ENCODE measurements at places on chromosomes 6 and 20.

DNA sequence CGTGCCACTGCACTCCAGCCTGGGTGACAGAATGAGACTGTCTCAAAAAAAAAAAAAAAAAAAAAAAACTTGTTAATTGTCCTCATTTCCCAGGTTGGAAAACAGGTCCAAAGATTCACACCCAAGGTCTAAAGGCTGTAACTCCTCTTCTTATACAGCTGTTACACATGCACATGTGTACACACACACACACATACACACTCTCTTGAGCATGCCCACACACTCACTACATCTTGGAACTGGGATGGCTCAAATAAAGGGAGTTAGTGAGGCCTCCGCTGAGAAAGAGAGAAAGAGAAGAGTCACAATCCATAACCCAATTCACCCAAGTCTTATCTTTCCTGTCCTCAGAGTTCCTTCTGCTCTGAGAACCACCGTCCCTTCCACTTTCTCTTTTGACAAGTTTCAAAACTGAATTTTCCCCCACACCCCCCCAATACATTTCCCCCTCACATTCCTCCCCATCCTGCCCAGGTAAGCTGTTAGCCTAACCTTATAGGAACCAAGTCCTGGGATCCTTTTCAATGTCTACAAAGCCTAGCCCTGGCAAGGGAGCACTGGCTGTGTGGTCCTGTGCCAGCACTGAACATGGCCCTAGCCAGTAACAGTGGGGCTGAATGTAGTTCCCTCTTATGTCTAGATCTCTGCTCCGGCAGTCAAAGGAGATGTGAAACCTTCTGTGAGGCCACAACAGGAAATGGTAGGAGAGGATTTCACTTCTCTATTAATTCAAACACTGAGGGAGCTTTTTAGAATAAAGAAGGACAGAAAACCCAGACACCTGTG lies 3.2 kb upstream of the HLA-DMB start:
- DNase-seq, result no peak

- DNase-seq, result no peak
Observed at GRCh38 chr6:85353012-85353411, 96.9 kb upstream of the NT5E start.

- no peak for DNase-seq
Observed at GRCh38 chr20:57053793-57054552, 212.5 kb downstream of the BMP7 start.

DNA sequence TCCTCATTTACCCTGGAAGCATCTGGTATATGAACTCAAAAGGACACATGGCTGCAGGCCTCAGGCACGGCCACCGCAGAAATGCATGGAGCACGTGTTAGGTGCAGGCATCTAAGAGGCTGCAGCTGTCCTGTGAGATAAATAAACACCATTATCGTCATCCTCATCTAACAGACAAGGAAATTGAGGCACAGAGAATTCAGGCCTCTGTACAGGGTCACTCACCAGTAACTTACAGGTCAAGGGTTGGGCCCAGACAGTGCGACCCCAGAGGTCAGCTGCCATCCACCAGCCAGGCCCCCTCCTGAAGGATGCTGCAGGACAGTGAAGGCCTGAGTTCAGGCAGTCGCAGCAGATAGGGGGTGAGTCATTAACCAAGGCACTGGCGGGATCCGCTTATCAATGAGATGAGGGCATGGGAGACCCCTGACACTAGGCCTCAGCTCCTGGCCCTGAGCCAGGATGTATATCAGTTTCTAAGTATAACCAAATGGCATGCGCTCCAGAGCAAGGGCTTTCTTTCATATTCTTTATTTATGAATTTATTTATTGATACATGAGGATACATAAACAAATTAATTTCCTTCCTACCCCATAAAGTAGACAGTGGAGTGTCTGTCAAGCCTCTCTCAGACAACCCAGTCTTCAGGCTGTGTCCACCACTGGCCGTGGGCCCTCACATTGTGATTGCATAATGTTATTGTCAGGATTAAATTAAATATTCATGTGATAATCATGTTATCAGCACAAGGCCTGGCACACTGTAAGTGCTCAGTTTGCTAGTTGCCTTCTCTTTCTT lies 316.9 kb downstream of the QKI start:
- DNase-seq, result no peak

- DNase-seq, result no peak
Observed at GRCh38 chr20:59765599-59766177, 161.3 kb downstream of the PHACTR3 start.

DNA sequence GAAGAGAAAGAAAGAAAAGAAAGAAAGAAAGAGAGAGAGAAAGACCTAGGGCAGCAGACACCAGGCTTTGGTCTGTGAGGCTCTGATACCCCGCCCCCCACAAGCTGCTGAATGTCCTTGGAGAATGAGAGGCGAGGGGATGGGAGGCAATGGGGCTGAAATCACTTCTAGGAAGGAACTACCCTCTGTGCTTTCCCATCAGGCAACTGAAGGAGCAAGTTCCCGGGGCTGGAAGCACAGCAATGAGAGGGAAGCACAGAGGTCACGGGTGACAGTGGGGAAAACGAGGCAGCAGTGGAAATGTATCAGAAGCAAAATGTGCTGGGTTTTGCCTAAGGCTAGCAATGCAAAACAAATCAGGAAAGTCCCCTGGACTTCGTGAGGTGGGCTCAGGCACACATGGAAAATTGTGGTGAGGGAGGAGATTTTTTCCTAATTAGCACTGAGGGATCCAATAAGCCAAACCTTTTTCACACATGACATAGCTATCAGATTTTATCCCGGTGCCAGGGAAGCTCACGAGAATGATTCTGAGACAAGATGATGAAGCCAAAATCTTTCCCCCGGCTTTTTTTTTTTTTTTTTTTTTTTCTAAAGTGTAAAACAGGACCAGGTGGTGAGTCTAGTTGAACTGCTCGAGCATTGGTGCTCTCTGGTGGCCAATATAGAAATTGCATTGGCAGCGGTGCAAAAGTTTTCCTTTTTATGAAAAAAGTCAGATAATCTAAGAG lies 16.8 kb upstream of the ARFGEF2 start:
- DNase-seq, result no peak

DNA sequence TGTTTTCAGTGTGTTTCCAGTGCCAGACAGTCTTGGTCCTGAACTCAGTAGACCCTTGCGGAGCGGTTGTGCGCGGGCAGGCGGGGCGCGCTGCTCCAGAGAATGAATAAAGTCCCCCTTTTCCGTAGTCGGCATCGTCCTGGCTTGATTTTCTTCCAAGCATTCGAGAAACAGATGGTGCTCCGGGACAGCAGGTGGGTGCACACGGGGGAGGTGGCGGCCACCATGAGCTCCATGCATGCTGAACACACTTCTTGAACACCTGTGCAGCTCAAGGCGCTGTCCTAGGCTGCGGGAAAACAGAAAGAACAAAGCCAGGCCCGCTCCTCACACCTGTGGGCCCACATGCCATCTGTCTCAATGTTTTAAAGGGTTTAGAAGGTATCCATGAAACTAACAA lies 125.2 kb downstream of the TAF4 start:
- no peak for DNase-seq

GRCh38 chr6:142694054-142694453 lies 250.9 kb downstream of the HIVEP2 start:
- DNase-seq, result no peak

DNA sequence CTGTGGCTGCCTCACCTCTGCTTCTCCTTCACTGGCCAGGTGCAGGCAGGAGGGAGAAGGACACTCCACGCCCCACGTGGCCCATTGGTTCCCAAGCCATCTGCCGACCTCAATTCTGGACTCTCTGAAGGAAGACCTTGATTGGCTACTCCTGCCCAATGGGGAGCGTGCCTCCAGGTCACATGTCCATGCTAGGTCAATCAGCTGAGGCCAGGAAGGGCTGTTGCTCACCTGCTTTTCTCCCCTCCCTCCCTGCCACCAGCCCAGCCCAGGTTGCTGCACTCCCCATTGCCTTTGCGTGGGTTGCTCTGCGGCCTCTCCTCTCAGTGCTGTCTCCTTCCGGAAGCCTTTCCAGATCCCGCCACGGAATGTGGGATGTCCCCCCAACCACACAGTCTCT lies 21.9 kb upstream of the CDH4 start:
- DNase-seq, result no peak

DNA sequence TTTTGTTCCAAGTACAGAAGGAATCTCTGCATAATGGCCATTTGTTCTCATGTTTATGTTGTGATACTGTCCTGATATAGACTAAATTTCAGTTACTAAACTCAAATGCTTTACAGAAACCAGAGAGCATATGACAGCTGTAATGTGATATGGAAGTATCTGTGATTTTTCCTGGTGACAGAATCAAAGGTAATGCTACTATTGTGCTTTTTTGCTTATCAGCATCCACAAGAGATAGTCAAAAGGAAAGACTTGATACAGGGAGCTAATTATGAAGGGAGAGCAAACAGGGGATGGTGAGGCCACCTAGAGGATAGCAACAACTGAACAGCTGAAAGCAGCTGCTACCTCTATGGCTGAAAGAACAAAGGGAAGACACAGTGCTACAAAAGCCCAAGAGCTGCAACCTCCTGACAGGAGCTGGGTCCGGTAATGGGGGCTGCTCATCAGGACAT lies 181.4 kb downstream of the PHF3 start:
- no peak for DNase-seq

All from NCI-H2081 treated with DMSO at 0.1 percent for 48 hours (cell line).